ENCODE measurements at places on chromosomes 6 and 20.

GRCh38 chr6:160036790-160037206 lies 67.9 kb downstream of the IGF2R start:
- no peak for DNase-seq

DNA sequence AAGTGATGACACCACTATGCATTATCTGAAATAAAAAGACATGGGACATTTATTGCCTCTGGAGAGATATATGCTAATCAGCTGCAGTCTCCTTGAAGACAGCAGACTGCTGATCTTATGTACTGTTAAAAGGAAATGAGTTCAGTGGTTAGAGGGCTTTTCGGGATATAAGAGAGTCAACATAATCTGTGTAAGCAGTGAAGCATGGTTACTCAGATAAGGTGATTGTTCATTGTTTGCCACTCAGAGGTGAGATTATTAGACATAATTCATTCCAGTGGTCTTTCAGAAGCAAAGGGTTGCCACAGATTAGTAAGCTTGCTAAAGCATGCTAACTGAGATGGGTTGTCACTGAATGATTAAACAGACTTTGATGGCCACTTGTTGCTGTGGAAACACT lies 1450.7 kb upstream of the ADGRB3 start:
- no peak for DNase-seq

GRCh38 chr20:4100679-4101078 lies 85.3 kb upstream of the RNF24 start:
- no peak for DNase-seq

- DNase-seq: no peak
Observed at GRCh38 chr6:151747896-151748295, 59.6 kb upstream of the ESR1 start.

GRCh38 chr6:26224940-26225847 lies 138.0 kb downstream of the HFE start:
- no peak for DNase-seq

DNA sequence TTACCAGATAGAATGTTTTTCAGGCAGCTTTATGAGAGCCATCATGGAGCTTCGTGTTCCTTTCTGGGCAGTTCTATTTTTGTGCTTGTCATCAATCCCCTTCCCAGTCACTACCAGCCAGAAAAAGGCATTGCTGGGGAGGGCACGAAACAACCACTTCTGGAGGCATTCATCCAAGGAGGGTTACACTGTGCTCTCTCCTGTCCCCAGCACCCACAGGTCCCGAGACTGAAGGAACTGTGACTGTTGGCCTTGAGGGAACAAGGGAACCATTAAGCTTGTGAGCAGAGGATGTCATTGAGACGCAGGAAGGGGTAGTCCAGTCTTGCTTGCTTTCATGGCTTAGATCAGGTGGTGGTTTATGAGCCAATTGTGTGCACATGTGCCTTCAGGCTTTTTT lies 20.1 kb upstream of the ENPP5 start:
- DNase-seq: no peak

DNA sequence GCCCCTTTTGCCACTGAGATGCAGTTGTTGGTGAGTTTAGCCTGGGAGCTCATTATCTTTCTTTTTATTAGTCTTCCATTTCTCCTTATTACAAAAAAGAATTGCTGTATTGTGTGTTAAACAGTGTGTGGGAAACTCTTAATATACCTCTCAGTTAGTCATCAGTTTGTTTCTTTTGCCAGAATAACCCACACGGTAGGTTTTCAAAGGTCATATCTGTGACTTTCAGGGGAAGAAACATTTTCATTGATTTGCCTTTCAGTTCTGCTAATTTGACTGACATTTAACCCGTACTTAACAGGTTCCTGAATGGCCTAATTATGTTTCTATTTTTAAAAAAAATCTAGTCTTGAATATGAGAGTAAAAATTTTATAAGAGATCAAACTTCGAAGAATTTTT lies 145.3 kb downstream of the KHDC1L start:
- DNase-seq: no peak

Measured in NCI-H82 (cell line).